ENCODE measurements at places on chromosomes 6 and 20. TPM values are rescaled to one million over a fixed set of nuclear protein-coding genes. Genes with fewer than 3 reads are reported as not detected.
A peak's percentile ranks its signal among the peaks of the same experiment; 100 is the strongest.

DNA sequence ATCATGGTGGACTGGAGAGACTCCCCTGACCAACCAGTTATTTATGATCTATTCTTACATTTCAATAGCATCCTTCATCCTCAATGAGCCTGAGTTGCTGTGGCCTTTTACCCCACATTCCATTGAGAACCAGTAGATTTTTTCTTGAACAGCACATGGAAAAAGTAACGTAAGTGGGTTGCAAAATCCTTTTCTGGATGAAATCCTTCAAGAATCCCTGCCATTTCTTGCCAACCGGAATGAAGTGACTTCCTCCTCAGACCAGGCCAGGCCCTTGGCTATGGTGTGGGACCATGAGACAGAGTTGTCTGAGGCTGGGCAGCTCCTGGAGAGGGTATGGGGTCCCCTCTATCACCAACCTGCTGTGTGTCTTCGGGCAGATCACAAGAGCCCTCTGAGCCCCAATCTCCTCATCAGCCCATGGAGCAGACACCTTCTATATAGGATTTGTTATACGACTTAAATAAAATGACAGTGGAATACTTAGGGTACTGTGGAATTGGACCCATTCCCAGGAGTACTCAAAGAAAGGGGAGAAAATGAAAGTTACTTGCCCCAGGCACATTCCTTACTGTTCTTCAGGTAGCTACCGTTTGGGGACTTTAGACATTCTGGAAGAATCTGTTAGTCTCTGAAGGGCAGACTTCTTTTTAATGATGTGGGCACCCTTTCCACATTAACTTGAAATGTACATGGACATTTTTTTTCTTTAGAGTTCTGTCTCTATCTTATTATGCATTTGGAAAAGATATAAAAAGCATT lies 10.9 kb downstream of the EYA2 start:
- DNase-seq, result no peak

GRCh38 chr6:52420668-52421358 lies 671 bp downstream of the EFHC1 start:
- DNase-seq, result no peak

DNA sequence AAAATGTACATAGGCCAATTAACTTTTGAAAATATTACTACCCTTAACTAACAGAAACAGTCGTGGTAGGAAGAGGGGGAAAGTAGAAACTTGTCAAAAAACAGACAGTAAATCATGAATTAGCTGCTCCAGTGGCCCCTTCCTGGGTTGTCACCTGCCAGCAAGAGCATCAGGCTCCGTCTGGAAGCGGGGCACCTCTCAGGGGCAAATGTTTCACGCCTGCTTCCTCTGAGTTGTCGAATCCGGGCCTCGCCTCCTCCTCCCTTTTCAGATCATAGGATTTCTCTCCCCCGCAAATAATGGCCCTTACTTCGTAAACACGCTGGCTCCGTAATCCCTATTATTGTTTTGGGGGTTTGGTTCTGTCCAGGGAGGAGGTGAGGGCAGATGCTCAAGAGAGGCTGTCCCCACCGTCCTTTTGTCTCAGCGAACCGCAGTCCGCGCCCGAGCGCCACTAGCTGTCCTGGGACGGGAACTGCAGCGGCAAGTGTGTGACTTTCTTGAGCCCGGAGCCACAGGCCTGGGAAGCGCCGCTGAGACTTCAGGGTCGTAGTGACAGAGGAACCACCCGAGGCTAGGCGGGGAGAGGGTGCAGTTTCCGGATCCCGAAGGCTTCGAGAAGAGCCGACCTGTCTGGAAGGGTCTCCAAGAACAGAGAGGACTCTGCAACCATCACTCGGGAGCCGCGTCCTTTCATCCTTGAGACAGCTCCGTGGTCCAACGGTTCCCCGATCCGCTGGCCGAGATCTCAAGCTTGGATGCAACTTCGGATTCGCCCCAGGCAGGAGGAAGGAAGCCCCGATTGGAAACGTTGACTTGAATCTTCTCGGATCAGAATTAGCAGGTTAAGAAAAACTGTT lies 214.5 kb upstream of the ZNF184 start:
- DNase-seq, result peak; percentile 63

DNA sequence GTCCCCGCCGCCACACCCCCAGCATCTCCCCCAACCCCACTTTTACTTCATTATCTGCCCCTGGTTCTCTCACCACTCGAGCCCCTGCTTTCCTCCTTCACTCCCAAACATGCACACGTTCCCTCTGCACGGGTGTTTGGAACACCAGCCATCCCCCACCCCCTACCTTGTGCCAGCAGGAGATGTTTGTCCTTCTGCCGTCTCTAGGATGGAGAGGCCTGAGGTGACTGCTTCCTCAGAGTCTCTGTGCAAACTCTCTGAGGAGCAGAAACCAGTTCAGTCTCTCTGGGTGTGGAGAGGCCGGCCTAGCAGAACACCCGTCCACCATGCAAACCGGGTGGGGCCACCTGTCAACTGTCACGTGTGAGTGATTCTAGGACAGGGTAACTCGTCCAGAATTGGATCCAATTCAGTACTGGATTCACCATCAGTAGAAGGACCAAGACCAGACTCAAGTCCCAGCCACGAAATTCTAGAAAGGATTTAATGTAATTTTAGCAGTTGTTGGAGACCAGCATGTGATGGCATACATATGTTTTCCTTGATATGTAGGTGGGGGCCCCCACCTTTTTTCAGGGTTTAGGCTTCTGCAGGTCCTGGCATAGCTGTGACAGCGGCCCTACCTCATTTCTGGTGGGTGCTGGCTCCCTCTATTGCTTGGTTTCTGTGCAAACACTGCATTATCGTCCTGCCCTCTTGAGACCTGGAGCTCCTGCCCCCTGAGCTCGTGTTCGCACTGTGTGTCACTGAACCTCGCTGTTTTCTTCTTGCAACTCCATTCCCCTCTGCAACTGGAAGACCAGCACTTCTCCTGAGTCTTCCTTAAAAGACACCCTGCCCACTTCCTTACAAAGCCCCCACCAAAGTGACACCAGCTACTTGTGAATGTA lies at the start of gene RAET1E:
TSS of gene RAET1E (minus strand) at position 259 of the 890 bp plus-strand sequence. CDS start 7,212 bp downstream, outside the sequence.
- DNase-seq, result no peak

- no peak for DNase-seq
These were observed 131.7 kb upstream of the CST7 start for GRCh38 chr20:24817351-24817750.

The SMOC2 gene
- not detected for total RNA-seq

The NFS1 gene
- total RNA-seq, result 27.1 TPM

The PRSS35 gene
- not detected for total RNA-seq

The ASIP gene
- total RNA-seq, result not detected

The FHL5 gene
- total RNA-seq, result not detected

The ZNF311 gene
- total RNA-seq, result 0.31 TPM
